GM12864 (cell line): ENCODE measurements at places on chromosomes 3 and 15.

GRCh38 chr3:36542186-36542585, 161.9 kb downstream of the STAC start:
- DNase-seq: no peak

- DNase-seq: no peak
Observed at GRCh38 chr3:39387411-39387975, 4.3 kb downstream of the SLC25A38 start.

DNA sequence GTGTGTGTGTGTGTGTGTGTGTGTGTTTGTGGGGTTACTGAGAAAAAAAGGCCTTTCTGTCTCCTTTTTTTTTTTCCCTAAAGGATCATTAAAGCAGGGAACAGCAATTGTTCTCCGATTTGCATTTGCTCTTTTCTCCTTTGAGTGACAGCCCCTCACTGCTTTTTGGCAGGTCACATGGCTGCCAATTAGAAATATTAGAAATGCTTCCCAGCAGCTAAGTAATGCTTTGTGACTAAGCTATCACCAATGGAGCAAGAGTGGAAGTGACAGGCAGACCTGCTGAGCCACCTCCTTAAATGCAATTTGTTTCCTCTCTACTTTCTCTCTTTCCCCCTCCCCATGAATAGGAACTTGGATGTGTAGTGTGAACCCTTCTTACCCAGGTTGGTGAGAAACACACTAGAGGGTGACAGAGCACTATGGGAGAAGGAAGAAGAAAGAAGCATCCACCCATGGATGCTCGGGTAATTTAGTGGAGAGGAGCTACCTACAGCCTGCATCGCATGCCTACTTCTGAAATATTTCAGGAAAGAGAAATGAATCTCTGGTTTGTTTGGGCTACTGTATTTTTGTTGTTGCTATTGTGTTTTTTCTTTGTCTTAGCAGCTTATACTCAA, 165.2 kb upstream of the PDZRN3 start:
- no peak for DNase-seq

- DNase-seq: no peak
Observed at GRCh38 chr3:172751175-172751704, 714 bp downstream of the ECT2 start.

DNA sequence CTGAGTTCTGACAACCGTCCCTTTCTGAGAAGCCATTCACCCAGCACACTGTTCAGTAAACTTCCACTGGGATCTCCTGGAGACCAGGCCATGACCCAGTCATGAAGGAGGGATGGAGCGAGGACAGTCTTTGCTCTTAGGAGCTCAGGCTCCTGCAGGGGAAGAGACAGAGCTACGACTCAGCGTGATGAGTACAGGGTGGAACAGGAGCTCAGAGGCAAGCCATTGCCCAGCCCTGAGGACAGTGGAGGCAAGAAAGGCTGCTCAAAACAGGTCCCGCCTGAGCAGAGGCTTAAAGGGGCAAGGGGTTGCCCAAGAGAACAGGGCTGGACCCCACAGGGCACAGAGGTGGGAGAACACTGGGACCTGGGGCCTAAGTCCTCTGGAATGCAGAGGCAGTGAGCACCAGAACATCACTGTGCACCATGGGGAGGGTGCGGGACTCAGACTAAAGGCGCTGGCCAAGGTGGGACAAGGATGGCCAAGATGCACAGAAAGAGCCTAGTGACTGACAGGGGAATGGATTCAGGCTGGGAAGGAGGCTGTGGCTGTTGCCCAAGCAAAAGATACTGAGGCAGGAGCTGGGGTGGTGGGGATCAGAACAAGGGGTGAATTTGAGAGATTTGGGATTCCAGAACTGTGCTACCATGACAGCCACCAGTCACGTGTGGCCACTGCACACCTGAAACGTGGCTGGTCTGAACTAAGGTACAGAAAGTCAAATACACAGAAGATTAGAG, 25.8 kb downstream of the TMEM43 start:
- DNase-seq: no peak

GRCh38 chr3:182315313-182315712, 478.0 kb upstream of the ATP11B start:
- DNase-seq: no peak

GRCh38 chr3:77096966-77097890, 57.3 kb downstream of the ROBO2 start:
- no peak for DNase-seq

DNA sequence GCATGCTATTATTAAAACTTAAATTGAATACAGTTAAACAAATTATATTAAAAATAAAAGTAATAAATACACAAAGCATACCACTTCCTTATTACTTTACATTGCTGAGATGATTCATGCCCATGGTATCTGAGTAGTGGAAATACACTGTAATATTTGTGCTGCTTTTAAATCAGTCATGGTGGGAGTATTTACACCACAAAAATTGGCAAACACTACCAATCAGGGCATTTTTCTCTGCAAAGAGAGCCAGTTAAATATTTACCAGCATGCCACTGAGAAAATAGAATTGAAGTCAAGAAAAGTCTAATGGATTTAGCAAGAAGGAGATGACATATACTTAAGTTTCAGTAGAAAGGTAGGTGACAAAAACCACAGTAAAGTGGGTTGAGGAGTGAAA, 19.6 kb downstream of the PPARG start:
- DNase-seq: no peak

GRCh38 chr3:73786998-73787397, 162.3 kb upstream of the PDZRN3 start:
- no peak for DNase-seq

- DNase-seq: no peak
Observed at GRCh38 chr3:147413686-147414389, 4.7 kb downstream of the ZIC1 start.

DNA sequence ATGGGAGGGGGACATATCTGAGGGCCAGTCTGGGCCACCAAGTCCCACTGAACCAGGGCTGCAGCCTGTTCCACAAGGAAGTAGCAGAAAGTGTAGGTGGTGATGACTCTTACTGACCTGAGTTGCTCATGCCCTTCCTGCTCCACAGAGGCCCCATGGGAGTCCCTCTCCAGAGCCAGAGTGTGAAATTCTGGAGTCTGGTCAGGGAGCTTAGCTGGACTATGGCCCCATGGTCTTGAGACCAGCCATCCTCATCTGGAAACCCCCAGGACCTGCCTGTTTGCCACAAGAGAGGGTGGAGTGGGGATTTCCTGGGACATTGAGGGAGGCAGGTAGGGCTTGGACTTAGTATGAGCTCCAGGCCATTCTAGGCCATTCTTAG, 3.0 kb downstream of the SPINT1 start:
- no peak for DNase-seq

GRCh38 chr15:87720235-87720634, 536.3 kb downstream of the NTRK3 start:
- no peak for DNase-seq

- no peak for DNase-seq
Observed at GRCh38 chr3:131328721-131329120, 52.9 kb upstream of the NUDT16 start.

GRCh38 chr3:24907106-24907505, 412.5 kb upstream of the THRB start:
- no peak for DNase-seq

DNA sequence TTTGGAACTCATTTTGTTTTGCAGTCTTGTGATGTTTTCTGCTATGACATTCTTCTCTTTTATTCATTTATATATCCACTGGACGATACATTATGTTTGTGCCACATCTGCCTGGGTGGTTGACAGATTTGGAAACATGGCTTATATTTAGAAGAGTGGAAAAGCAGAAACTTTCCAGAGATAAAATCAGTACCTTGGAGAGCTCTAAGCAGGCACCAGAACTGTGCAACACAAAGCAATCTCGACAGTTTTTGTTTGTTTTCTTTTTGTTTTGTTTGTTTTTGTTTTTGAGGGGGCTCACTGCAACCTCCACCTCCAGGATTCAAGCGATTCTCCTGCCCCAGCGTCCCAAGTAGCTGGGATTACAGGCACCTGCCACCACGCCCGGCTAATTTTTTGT, 45.5 kb downstream of the SYN2 start:
- DNase-seq: no peak

DNA sequence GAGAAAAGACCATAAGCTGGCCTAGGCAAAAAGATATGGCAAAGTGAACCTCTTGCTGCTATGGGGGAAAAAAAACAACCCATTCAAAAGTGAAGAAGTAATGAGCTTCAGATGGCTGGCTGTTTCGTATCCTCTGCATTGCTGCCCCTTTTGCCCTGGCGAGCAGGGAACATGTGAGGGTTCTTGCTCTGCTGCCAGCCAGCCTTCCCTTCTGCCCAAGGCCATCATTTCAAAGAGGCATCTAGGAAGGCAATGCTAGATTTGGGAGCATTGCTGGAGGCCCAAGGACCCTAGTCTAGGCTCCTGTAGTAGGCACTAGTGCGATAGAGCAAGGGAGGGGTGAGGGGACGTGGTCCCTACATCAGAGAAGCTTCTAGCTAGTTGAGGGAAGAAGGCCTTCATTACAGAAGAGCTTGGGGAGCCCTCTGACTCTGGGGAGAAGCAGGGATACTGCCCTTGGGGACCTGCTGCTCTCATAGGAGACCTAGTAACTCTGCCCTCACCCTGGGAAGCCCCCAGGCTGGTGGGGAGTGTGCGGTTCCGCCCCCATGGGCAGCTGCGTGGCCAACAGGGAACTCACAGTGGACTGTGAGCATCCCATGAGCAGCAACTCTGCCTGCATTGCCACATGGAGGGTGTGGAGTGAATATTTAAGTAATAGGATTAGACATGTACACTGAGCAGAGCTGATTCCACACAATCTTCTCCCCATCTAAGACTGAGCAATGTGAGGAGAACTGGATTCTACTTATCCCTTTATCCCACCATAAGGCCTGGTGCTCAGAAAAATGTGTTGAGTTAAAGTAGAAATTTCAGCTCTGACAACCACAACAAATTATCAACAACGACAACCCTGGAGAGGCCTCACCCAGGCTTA, 21.3 kb downstream of the ITGA11 start:
- no peak for DNase-seq

GRCh38 chr15:22973286-22973685, 6.9 kb downstream of the CYFIP1 start:
- no peak for DNase-seq

GRCh38 chr3:173826416-173826815, 428.9 kb downstream of the NLGN1 start:
- DNase-seq: no peak

DNA sequence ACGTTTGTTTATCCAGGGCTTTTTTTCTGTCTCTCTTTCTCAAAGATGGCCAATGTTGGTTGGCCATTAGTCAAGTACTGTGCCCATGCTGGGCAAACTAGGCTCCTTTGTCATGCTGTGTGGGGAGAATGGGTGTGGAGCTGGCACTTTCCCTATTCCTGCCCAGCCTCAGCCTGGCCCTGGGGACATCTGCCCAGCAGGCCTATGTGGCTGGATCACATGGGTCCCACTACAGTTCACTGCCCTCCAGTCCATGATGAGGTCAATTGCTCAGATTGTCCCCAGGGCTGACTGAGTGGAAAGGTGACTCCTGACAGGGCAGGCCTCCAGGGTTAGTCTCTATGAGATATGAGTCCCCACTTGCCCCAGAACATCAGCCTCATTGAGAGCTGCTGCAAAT, 54.4 kb upstream of the HERC1 start:
- DNase-seq: no peak

DNA sequence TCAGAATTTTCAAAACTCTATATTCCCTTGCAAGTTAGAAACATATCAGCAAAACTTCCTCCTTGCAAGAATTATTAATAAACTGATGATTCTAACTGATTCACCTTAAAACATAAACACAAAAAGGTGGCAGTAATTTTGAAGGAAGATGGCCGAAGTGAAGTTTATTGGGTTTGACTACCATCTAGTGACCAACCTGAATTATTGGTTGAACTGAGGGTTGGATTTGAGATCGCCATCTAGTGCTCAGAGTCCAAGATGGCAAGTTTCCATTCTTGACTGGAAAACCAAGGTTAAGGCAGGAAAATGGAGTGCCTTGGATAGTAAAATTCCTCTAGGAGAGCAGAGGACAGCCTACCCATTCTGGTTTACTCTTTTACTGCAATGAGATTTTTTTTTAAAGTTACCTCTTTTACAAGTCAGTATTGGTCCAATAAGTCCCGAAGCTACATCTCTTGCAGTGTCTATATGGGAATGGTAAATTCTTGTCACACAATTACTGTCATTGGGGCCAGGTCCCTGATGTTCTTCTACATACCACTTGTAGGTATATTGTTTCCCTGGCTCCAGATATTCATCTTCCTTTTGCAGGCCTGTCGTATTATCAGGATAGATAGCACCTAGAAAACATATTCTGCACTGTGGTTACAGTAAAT, 51.6 kb upstream of the CP start:
- peak; percentile 54 for DNase-seq

DNA sequence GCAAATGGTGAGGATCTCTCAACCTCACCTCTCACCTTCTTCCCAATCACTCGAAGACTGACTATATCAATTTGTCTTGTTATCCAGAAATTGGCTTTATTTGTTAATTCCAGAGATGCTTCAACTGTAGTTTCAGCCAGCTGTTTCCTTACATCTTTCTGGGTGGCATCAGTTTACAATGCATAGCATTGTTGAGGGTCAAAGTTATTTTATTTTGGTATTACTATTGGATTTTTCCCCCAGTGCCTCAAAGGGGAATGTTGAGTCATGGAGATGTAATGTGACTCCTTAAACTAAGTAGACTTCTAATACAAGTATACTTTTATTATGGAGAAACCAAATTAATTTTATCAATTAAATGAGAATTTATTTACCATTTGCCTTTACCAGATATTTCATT, 351.6 kb downstream of the TIGIT start:
- no peak for DNase-seq

DNA sequence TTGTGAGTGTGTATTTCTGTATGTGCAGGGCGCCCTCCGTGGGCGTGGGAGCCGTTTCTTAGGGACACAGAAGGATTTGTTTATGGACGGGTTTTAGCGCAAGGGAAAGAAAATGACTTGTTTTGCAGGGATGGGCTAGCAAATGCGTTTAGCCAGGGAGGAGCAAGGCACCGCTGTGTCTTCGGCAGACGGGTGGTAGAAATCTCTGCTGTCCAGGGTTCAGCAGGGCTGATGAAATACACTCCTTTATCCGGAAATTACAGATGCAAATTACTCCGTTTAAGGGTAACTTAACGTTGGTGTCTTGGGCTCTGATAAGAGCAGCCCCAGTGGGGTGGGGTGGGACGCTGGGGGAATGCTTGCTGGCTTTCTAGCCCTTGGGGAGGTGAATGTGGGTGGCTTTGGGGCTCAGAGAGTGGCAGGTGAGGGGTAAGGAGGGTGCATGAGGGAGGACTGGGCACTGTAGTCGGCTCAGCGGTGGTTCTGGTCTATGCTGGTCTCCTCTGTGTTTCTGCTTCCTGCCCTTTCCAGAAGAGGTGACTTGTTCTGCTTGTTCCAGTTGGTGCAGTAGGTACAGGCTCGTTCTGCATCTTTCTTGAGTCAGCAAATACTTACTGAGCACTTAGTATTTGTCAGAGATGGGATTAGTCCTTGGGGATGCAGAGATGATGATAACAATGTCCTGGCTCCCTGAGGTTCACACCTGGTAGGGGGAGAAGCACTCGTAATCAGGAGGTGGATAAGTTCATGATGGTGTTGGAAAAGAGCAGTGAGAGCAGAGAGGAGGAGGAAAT, 954 bp downstream of the SV2B start:
- DNase-seq: no peak

- DNase-seq: no peak
Observed at GRCh38 chr3:62007036-62007435, 366.3 kb downstream of the FEZF2 start.
